8988T (cell line): ENCODE measurements at places on chromosomes 6 and 20.

GRCh38 chr6:37804586-37804985 is 14.9 kb upstream of the ZFAND3 start:
- DNase-seq: no peak

DNA sequence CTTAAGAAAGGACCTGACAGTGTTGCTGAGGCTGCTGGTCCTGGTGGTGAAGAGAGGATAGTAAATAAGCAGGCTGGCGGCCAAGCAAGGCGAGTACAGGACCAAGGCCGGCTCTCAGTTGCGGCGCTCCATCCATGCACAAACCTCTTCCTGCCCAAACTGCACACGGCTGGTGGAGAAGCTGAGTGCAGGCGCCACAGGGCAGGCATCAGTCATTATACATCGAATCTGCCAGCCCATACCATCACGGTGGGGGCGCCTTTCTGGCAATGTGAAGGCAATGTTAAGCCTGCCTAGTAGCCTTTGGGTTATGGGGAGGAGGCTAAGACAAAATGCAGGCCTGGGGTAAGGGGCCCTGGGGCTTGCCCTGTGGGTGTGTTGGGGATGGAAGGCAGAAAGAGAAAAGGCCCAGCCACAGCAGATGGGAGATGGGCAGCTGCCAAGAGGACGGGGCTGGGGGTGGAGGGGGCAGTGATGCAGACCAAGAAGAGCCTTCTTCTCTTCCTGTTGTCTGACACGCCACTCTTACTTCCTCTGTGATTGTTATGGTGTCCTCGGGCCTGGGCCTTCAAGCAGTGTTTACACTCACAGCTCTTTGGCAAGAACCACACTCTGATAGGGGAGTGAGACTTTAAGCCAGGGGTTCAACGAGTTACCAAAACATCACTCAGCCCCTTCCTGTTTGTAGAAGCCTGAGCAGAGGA is 20.3 kb upstream of the KCNK16 start:
- DNase-seq: no peak

DNA sequence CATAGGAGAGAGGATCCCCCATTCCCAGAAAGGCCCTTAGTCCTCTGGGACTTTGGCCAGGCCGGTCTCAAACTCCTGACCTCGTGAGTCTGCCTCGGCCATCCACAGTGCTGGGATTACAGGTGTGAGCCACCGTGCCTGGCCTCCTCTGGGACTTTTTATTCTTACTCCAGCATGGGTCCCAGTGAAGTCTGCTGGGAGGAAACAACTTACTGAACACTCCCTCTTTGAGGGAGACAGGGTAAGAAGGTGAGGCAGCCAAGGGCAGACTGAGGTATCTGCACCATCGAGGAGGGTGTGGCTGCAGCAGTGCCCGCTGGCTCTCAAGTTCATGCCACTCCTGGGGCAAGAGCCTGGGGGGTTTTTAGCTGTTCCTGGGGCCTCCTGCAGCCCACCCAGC is 2.4 kb downstream of the BAK1 start:
- no peak for DNase-seq

DNA sequence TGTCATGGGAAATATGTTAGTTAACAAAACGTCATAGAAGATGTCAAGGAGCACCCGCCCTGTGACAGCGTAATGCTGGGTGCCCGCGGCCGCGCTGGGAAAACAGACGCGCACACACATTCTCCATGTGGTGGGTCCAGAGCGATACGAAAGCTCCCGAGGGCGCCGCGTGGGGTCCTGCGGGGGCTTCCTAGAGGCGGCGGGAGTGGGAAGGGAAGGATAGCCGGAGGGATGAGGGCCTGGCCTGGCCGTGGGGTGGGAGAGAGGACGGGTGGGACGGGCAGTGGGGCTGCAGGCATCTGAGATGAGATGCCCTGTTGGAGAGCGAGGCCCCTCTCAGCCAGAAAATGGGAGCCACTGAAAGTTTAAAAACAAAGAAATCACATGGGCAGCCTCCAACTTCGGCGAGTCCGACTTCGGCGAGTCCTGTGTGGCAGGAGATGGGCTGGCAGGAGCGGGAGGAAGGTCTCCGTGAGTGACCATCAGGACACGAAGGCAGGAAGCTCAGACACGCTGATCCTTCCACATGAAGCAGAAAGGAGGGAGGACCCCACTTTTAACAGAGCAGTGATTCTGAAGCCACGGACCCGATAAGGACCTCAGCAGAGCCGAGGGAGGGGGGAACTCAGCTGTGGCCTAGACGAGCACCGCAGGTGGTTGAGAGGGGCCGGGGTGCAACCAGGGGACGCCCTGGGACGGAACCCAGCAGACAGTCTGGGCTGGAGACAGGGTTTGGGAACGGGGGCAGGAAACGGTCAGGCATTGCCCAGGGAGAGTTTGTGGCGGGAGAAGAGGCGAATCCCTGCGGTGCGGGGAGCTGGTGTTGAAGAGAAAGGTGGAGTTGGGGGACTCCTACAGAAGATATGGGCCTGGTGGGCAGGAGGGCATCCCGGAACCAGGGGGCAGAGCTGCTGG is 114.1 kb upstream of the FRMD1 start:
- DNase-seq: no peak

DNA sequence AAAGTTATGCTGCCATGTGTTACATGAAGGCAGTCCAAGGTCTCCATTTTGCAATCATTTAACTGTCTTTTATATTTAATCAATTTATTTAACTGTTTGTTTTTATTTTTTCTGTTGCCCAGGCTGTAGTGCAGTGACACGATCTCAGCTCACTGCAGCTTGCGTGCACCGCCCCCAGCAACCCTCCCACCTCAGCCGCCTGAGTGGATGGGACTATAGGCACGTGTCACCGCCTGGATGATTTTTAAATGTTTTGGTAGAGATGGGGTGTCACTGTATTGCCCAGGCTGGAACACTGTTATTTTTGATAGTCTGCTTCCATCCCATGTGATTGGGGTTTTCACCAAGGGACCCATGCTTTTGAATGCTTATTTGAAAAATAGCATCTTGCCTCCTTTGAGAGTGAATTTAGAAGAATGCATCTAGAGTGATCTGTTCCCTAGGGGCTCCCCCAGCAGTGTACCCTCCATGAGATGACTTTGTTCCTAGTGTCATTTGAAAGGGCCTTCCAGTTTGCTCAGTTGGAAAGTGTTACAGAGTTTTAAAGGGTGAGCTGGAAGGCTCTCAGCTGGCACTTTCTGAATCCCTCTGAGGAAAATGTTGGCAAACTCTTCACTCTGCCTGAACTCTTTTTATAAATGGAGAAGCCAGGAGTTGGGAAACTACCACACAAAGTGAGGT is 143.4 kb downstream of the JARID2 start:
- no peak for DNase-seq

GRCh38 chr20:38863024-38863851 is 57.7 kb downstream of the PPP1R16B start:
- DNase-seq: no peak

DNA sequence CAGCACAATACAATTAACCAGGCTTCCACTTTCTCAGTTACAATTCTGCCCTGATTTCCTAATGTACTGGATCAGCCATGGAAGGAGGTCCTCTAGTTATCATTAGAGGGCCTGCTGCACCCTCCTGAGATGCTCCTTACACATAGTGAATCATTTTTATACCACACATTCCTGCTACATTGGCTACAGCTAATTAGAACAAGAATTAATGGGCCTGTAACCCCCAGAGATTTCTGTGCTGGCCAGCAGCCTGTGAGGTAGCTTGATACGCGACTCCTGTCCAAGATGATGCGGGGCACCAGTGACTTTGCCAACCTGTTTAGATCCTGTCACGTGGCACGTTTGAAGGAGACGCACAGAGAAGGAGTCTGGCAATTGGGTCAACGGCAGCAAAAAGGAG is 422.8 kb downstream of the EPM2A start:
- no peak for DNase-seq

GRCh38 chr6:57190140-57190539 is 18.0 kb downstream of the BAG2 start:
- DNase-seq: no peak

DNA sequence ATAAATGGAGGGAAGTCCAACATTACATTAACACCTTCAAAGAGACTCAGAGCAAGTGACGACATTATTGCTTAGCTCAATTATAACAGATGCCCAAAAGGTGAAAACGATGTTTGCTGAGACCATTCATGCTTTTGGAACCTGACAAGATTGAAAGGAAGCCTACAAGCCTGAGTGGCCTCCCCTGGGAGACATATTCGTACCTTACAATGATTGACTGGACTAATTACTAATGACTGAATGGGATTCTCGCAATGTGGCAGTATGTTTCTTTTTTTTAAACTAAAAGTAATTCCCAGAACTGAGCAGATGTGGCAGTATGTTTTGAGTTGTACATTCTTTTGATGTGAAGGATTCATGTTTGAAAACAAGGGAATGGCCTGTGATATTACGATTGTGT is 49.9 kb downstream of the VEGFA start:
- no peak for DNase-seq

GRCh38 chr20:732727-733126 is 35.6 kb downstream of the SLC52A3 start:
- no peak for DNase-seq

- DNase-seq: no peak
Measured at GRCh38 chr6:51908243-51908642, 179.2 kb downstream of the PKHD1 start.

- DNase-seq: no peak
Measured at GRCh38 chr6:15621203-15622044, 41.4 kb downstream of the DTNBP1 start.

DNA sequence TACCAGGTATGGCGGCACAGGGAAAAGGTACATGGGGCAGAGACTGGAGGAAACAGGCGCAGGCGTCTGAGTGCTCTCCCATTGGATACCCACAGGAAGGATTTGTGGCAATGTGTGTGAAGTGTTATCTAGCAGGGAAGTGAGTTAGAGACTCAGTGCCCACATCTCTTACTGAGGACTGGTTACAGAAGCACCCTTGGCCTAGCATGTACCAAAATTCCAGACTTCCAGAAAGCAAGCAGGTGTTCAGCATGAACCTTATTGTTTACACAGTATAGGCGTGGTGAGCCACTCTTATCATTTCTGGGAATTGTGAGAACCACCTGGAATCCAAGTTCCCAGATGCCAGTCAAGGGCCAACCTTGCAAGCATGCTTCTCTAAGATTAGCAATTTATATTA is 14.2 kb downstream of the MANBAL start:
- no peak for DNase-seq

DNA sequence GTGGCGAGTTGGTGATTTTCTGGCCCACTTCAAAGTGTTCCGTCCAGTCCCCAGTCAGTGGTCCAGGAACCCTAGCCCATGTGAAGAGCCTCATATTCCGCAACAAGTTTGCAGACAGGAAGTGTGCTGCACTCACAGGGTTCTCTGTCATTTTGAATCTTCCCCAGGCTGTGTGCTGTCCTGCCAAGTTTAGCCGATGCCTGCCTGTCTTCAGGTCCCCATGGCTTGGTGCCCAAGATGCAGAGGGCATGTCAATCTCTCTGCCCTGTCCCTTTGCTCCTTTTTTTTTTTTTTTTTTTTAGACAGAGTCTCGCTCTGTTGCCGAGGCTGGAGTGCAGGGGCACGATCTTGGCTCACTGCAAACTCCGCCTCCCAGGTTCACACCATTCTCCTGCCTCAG is 69.9 kb upstream of the ATXN1 start:
- DNase-seq: no peak

DNA sequence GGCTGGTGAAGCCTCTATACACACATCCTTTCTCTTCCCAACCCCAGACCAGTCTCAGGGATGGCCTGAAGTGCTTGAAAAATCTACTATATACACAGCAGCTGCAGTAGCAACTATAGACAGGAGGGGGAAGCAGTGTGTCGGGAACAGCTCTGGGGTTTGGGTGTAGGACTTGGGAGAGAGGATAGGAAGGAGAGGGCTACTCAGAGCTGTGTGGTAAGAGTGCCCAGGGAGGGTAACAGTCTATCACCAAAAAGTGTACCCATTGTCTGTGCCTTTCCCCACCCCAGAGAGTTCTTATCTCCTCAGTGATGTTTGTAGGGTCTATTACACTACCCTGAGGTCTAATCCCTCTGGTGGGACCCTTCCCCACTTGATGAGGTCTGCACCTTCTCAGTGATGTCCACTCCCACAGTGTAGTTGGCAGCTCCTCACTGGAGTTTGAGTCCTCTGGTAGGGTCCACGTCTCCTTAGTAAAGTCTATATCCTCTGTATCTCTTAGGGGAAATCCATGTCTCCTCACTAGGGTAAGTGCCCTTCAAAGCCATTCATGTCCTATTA is 1.5 kb upstream of the GGT7 start:
- peak; percentile 52 for DNase-seq

GRCh38 chr6:141752677-141753076 is 380.0 kb upstream of the GJE1 start:
- DNase-seq: no peak

DNA sequence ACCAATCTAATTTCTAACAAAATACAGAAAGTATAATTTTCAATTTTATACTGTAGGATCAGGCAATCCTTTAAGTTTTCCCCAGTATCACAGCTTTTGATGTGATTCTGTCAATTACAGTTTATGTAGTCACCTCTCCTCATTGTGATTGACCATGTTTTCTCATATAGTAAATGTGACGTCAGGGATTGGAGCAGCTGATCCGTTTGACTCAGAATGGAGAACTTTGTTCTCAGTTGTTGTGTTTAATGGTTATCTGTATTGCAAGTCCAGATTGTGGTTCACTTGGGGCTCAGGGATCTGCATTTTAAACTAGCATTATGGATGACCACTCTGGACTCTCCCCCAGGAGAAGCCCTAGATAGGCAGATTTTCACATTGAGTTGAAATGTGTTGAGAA is 90.6 kb downstream of the DNAH8 start:
- DNase-seq: no peak

GRCh38 chr20:38985603-38986170 is 23.5 kb downstream of the DHX35 start:
- no peak for DNase-seq

- DNase-seq: no peak
Measured at GRCh38 chr6:104182811-104183210, 676.9 kb downstream of the HACE1 start.

DNA sequence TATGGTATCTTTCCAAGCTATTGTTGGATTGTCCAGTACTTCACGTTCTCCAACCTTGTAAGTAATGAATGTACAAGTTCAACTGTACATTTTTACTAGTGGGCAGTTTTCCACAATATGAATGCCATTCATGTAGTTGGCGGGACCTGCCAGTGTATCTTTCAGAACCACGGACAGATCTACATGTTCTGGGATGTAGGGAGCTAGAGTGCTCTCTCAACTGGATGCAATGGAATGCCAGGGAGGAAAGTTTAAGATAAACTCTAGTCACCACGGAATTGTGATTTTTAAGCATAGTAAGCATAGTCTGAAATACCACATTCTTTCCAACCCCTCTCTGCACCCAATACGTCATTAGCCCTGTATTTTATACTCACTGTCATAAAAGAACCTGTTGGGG is 21.5 kb upstream of the HLA-C start:
- no peak for DNase-seq

- DNase-seq: no peak
Measured at GRCh38 chr6:142414462-142415250, 112.8 kb downstream of the ADGRG6 start.

- DNase-seq: no peak
Measured at GRCh38 chr6:164164876-164165275, 750.4 kb downstream of the QKI start.

- no peak for DNase-seq
Measured at GRCh38 chr6:89172131-89172530, 26.3 kb downstream of the PM20D2 start.
